ENCODE measurements at places on chromosomes 13 and 19.

GRCh38 chr19:12825254-12826131 lies 8.9 kb downstream of the RTBDN start:
- DNase-seq = no peak

DNA sequence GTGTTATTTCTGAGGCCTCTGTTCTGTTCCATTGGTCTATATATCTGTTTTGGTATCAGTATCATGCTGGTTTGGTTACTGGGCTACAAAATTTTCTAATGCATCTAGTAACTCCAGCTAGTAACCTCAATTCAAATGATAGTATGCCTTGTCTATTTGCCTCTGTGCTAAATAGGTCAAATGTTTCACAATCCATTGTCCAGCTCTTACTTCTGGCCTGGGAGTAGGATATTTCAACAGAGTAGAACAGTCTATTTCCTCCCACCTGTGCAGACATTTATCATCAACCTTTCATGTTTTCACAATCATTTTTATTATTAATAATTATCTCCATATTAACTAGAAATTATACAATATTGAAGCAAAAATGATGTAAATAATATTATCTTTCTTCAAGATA lies 18.1 kb upstream of the NDFIP2 start:
- DNase-seq = no peak

- no peak for DNase-seq
Observed at GRCh38 chr13:51620165-51620983, 36.1 kb downstream of the WDFY2 start.

GRCh38 chr13:45280751-45281634 lies 60.0 kb downstream of the TPT1 start:
- peak; percentile 51 for DNase-seq

DNA sequence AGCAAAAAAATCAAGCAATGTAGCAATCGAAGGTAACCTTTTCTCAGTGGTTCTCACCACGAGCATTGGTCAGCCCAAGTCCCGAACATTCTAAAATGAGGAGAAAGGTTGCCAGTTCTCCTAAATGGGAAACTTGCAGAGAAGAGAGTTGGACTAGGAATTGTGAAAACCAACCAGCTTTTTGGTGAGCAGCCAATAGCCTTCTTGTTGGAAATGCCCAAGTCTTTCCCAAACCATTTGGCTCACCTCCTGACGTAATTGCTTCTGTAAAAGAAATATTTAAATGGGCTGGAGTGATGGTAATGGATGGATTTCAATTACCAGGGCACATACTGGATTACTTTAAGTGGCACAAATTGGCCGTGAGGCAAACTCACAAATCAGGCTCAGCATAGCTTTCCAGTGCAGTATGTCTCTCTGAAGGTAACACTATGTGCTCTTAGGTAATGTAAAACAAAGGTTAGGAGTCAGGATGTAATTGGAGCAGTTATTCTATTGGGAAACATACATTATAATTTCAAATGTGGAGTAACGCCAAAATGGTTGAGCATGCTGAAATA lies 423.2 kb downstream of the KLF5 start:
- DNase-seq = no peak
